Activated CD4-positive, alpha-beta T cell treated with anti-CD3 and anti-CD28 coated beads, Interleukin-2, amount 10 ng/mL, durations not matched to agents 24 days and 14 days (primary cell): ENCODE measurements at places on chromosomes 11 and 22.
A peak's percentile ranks its signal among the peaks of the same experiment; 100 is the strongest.

GRCh38 chr11:104343578-104343977 lies 179.6 kb upstream of the PDGFD start:
- DNase-seq: no peak

DNA sequence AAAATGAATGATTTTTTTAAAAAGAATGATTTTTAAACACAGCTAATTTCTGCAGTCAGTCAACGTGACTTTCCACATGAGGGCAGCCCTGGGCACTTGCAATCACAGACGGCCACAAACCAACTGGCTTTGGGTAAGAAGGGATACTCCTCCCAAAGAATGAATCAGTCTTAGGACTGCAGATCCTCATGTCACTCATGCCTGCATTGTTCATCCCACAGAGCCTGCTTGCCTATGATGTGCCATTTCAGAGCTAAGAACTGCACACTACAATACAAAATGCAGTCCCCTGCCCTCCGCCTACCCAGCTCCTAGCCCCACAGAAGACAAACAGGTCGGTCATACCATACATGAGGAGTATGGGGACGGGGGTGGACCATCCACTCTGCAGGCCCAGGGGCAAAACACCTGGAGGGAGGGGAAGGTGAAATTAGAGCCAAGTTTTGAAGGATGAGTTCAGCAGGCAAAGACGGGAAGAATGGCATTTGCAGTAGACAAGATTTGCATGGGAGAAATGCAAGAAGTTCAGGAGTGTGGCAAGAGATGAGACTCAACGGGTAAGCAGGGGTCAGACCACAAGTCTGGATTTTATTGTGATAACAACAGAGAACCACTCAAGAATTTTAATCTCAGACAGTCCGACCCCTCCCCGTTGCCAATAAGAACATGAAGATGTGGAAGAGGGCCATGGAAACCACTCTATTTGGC lies 24.7 kb downstream of the PACSIN2 start:
- no peak for DNase-seq

DNA sequence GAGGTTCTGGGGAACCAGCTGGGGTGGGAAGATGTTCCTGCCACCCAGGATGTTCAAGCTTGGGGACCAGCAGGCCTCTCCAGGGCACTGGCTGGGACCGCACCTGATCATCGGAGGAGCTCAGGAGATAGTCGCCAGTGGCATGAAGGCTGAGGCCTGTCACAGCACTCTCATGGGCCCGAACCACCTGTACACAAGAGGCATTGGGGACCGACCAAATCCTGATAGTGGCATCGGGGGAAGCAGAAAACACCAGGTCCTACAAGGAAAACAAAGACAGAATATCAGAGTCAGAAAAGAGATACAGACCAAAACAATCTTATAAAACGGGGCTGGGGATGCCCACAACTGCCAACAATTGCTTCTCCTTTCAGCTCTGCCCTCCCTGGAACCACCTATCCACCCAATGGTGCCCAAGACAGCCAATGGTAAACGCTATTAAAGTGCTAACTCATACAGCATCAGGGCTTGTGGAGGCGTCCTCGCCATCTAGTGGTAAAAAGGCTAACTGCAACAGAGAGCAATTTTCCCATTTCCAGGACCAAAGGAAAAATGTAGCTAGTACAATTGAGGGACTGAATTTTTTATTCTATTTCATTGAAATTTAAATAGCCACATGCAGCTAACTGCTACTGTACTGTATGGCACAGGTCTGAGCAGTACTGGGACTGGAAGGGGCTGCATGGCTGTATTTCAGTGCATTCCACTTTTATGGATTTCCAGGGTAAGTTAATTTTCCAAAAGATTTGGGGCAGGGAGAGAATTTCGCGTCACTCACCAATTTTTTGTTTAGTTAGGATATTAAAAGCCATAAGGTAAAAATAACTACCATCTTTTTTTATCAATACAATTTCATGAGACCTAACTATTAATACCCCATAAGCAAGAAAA lies 7.1 kb downstream of the PRPF19 start:
- peak; percentile 81 for DNase-seq

DNA sequence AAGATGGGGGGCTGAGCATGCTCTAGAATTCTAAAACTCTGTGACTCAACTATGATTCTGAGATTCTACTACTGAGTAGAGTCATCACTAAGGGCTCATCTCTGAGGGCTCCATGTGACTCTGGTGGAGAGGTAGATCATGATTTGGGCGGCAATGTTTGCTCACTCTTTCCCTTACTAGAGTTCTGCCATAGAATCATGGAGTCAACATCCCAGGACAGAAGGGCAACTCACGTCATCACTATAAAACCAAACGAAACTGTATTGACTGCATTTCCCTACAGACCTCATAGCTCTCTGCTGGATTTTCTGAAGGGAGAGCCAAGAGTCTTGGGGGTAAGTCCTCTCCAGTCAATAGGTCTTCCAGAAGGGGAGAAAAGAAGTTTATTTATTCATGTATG lies at the start of gene MS4A14:
Gene MS4A14, plus strand, starts transcription at position 78 of the 400 bp plus-strand sequence. Its CDS starts 120 bp downstream, at position 198.
- no peak for DNase-seq

GRCh38 chr22:43396934-43397457 lies 14.8 kb upstream of the MPPED1 start:
- DNase-seq: no peak

DNA sequence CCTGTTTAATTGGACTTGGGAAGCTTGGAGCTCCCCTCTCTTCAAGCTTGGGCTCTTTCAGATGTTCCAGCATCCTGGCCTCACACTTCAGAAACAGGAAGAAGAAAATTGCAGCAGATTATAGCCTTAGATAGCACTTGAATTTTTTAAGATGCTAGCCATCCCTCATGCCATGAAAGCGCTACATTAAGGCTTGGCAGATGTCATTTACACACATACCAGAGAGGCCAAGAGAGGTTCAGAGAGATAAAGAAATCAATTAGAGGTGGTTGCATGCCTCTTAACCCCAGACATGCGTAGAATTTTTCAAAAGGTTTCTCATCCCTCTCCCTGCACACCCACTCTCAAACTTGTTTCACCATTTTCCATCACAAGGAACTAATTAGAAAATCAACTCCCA lies 31.9 kb upstream of the DBX1 start:
- DNase-seq: no peak

GRCh38 chr22:44080936-44081861 lies 57.1 kb downstream of the PARVB start:
- peak; percentile 89 for DNase-seq

DNA sequence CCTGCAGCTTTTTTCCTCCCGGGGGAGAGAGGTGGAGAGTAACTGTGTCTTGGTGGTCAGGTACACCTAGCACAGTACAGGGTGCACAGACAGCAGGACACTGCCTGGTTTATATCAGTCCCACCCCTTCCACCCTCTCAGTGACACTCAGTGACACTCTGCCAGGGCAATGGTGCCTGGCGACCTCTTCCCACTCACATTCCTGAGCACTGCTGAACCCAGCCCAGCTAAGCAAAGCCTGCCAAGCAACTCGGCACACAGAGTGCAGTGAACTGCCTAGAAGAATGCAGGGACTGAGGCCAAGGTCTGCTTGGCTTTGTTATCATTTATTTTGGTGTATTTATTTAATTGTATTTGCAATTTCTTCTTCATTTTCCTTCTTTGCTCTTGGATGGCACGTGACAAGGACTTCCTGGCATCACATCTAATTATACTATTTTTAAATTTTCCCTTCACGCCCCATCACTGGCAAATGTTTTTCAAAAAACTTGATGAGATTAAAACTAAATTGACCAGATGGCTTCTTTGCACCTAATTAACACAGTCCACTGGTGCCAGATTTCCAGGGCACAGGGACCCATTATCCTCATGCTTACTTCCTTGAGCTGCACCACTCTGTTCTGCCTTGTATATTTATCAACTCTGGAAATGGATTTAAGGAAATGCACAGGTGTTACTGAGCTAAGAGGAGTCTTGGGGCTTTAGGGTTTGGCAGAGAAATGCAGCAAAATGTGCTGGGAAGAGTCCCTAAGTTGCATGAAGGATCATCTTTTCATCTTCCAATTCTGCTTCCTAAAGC lies 205.6 kb downstream of the ADAMTS15 start:
- DNase-seq: no peak

- no peak for DNase-seq
These were observed 504.2 kb downstream of the SOX6 start for GRCh38 chr11:15852179-15852578.

DNA sequence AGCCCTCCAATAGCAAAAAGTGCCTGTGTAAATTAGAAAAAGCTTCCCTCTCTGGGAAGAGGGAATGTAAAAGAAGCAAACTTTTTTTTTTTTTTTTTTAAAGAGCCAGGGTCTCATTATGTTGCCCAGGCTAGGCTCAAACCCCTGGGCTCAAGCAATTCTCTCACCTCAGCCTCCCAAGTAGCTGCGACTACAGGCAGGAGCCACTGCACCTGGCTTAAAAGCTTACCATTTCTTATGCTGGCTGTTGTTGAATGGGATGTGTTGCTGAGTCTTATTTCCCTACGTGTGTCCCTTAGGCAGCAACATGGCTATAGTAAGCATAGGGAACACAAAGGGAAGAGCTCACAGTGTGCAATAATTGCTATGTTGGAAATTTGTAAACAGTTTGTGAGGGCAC lies 225.5 kb upstream of the CCDC90B start:
- no peak for DNase-seq

GRCh38 chr11:14898355-14898754 lies 6.3 kb upstream of the CYP2R1 start:
- peak; percentile 29 for DNase-seq

GRCh38 chr11:119964136-119965025 lies 173.5 kb downstream of the TRIM29 start:
- DNase-seq: no peak

DNA sequence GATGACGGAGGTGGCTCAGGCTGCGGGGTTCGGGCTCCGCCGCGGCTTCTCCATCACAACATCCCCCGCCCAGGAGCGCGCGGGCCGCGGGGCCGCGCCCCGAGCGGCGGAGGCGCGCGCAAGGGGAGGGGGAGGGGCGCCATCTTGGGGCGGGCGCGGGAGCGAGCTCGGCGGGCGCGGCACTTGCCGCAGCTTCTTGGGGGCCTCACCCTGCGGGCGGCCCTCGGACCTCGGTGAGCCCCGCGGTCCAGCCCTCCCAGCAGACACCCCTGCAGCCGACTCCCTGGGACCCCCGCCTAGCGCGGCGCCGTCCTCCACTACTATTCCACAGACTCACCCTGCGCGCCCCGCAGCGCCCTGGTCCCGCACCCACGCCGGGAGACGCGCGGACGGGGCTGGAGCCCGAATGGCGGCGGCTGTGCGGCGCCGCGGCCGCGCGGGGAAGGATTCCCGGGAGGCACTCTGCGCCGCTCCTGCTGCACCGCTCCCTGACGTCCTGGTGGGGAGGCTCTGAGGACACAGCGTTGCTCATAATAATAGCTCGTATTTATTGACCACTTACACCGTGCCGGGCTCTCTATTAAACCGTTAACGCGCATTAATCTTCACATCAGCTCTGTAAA lies at the start of gene APBB1:
Gene APBB1, minus strand, starts transcription at position 86 of the 623 bp plus-strand sequence. CDS start 7,747 bp downstream, outside the sequence.
- peak; percentile 93 for DNase-seq

DNA sequence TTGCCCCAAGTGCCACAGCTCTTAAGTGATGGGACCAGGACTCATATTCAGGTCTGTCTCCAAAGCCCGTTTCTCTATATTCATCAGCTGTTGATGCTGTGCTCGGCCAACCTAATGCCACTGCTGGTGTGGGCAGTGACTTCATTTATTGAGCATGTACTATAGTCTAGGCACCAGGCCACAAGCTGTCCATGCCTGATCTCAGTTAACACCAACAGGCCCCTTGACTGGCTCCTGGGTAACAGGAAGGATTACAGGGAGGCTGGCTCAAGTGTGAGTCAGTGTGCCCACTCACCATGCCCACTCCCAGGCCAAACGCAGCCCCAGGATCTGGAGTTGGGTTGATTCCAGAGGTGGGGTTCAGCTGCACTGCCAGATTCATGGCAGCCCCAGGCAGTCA lies 8.6 kb upstream of the CRYBB2 start:
- DNase-seq: no peak

- DNase-seq: no peak
These were observed 673.8 kb downstream of the NELL1 start for GRCh38 chr11:21343204-21343603.

DNA sequence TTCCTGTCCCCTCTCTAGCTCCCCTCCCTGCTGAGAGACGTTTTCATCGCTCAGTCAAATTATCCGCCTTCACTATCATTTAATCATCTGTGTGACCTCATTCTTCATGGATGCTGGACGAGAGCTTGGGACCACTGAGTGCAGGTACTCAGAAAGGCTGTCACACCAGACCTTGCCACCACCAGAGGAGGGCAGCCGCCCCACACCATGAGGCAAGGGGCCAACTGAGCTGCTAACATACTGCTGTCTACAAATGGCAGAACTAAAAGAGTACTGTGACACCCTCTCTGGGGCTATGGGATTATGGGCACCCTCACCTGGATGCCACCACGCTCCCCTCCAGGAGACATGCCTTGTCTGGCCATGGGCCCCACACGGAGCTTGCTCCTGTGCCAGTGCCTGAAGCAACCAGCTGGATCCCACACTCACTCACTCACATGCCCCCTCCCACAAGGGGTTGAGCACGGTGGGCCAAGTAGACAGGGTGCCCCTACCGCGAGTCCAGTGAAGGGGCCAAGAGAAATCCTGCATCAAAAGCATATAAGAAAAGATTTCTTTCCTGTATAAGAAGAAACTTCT lies 670.0 kb upstream of the CCDC90B start:
- no peak for DNase-seq

- DNase-seq: peak; percentile 69
These were observed 57.0 kb downstream of the BRD1 start for GRCh38 chr22:49770547-49771265.

DNA sequence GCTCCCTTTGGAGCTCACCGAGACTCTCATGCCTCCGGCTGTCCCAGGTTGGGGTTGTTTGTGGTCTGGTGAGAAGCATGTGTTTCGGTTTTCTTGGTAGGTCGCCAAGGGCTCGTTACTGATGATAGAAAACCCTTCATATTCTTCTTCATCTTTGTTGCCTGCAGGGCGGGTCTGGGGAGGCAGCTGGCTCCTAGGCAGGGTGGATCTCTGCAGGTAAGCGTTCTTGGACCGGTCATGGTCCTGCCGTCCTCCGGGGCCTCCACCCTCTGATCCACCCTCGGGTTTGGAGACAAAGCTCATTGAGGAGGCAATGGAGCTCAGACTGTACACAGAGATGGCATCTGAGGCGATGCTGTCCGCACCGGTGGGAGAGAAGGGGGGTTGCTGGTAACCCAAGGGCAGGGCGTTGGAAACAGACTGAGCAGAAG lies 64.3 kb upstream of the PITPNB start:
- DNase-seq: no peak

GRCh38 chr22:46846832-46847355 lies 84.4 kb downstream of the TBC1D22A start:
- no peak for DNase-seq
